Hypothalamus (tissue), 51 donors: ENCODE measurements at places on chromosomes 3 and 15.

DNA sequence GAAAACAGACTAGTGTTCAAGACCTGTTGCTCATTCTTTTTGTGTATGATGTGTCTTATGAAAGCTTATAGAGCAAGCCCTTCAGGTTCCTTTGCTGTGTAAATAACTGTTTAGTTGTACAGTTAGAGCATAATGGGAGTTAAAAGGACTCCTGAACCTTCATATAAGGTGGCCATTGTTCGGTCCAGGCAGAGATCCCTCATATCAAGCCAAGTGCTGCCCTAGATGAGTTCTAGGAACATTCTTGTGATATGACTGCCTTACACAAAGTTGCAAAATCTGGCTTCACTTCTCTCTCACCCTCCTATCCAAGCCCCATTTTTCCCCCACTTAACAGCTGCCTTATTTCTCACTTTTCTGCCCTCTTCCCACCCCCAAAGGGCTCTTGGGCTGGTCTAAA lies 26.9 kb downstream of the GYG1 start:
- DNase-seq = no peak

- DNase-seq = no peak
Observed at GRCh38 chr3:64110071-64110470, 86.8 kb upstream of the PSMD6 start.

DNA sequence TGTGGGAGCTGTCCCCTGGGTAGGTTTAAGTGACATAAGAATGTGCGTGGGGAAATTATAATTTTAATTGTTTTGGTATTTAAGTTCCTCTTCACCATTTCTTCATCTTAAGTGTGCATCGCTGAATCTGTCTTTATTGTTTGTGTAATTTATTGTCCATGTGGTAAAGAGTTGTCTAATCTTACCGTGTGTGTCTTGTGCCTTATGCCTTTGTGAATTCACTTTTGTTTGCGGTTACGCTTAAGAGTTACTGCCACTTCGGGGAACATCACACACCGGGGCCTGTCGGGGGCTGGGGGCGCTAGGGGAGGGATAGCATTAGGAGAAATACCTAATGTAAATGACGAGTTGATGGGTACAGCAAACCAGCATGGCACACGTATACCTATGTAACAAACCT lies 767 bp downstream of the WDR48 start:
- no peak for DNase-seq

DNA sequence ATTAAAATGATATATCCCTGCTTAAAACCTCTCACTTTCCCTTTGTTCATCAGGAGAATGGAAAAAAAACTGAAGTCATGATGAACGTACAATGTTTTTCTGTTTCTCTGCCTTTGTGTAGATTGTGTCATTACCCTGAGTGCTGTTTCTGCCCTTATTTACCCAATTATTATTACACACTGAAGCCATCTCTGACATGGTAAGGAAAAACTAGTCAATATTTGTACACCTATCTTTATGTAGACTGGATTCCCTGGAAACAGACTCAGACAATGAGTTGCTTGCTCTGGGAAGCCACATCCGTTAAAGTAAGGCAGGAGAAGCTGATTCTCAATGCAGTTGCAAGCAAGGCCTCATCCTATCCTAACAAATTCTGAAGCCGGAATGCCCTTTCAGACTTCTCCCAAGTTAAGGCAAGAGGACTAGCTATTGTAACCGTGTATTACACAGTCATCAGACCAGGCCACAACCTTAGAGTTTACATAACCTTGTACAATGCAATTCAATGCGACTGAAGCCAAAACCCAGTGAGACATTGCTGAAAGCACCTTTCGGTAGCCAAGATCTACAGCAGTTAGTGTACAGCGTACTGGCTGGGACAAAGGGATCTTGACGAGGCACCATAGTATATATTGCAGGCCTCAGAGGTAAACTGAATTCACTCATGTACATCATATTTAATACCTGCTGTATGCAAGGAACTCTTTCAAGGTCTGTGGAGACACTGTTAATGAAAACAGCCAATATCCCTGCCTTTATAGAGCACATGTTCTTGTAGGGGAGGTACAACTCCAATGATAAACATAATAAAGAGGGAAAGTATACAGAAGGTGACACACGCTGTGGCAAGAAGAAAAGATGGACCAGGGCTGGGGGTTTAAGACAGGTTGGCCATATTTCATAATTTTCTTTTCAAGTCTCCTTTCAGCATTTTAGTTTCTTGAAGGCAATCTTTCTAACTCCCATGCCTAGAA lies 1040.8 kb upstream of the SEMA6D start:
- no peak for DNase-seq

- DNase-seq = no peak
Observed at GRCh38 chr15:42448281-42448680, 42.7 kb downstream of the ZNF106 start.
